NCI-H748 treated with DMSO at 0.1 percent for 48 hours (cell line): ENCODE measurements at places on chromosomes 12 and 14.

GRCh38 chr14:77018785-77019184, 9.7 kb downstream of the IRF2BPL start:
- no peak for DNase-seq

- DNase-seq: no peak
These were observed 19.7 kb upstream of the DUSP16 start for GRCh38 chr12:12582193-12582881.

- no peak for DNase-seq
These were observed 55.8 kb upstream of the CLEC14A start for GRCh38 chr14:38311655-38312054.

DNA sequence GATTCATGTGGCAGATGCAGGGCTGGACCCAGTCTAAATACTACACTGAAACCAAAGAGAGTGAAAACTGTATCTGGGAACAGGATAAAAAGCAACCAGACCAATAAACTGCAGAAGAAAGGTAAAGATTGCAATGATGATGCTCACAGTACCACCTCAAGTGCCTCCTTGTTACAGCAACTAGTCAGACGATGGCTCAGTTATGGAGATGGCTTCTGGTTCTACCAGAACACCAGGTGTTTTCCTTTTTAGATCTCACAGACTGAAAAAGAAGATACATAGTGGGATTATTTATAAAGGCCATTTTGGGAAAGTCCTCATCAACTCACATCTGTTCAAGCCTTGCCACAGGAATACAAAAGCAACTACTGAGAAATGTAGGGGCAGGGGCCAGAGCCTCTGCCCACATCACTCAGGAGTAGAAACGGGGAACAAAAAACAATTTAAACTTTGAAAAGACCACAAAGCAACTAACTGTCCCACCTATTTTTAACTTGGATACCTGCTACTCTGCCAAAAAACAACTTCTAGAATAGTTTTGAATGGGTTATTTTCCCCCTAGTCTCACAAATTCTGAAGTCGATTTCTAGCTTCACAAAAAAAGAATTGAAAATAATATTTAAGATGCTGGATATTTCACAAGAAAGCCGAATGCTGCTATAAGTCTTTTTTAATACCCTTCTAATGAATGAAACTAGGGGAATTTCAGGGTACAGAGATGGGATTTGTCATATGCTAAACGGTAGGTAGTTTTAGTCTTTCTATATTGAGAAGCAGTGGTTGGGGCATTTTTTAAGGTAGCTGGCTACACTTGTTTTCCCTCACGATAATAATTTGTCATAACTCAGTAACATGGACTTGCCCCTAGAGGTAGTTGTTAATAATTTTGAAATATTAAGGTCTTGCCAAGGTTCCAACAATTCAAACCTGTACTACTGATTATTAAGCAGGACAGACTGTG, 197.2 kb upstream of the TMPO start:
- no peak for DNase-seq

- no peak for DNase-seq
These were observed 15.0 kb upstream of the MDM2 start for GRCh38 chr12:68792952-68793351.

GRCh38 chr14:85468816-85469215, 61.1 kb upstream of the FLRT2 start:
- no peak for DNase-seq
